ENCODE measurements at places on chromosomes 2 and 18.

DNA sequence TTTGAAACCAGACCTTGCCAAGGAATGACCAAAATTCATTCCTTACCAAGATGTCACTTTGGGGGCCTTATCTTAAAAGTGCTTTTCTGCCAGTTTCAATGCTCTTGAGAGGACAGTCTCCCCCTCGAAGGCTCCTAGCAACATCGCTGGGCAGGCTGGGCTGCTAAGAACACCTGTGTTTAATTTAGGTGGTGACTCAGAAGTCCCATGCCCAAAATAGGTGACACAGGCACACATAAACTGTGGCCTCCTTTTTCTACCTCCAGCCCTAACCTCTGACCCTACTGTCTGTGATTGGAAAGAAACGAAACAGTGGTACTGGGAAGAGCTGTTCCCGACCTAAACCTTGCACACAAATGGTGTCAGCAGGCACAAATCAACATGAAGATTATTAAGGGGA, 28.7 kb upstream of the ROCK2 start:
- no peaks in the 10 kb centered on the region for H3K36me3 ChIP-seq
- H3K4me1 ChIP-seq = peaks cover 59% of the 10 kb centered on the region
- no peaks in the 10 kb centered on the region for H3K27me3 ChIP-seq
- DNase-seq = no peak
- no peak overlapping the region for H3K4me3 ChIP-seq

DNA sequence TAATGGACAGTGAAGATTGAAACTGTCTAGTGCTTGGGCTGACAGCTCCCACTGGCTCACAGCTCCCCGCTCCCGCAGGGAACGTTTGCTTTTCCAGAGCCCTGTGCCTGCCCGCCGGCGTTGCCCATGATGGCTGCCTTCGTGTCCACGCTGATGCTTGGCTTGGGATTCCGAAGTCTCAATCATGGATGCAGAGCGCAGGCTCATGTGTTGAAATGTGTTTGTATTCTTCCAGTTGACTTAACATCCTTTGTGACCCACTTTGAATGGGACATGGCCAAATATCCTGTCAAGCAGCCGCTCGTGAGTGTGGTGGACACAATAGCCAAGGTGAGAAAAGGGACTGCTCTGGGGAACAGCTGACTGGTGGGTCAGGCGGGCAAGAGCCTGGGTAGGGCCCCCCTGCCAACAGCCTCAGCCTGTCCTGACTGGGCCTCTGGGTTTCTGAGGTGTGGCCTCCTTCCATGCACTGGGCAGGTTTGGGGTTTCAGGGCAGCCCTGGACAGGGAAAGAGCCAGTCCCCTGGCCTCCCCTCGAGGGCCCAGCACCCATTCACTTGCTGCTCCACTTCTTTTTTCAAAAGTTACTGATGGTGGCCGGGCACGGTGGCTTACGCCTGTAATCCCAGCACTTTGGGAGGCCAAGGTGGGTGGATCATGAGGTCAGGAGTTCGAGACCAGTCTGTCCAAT, 42.8 kb downstream of the ATP6V1C2 start:
- no peak for DNase-seq
- H3K27me3 ChIP-seq = peaks cover 8% of the 10 kb centered on the region
- peaks cover 4% of the 10 kb centered on the region for H3K4me1 ChIP-seq
- H3K4me3 ChIP-seq = no peak overlapping the region
- no peak overlapping the region for H3K27ac ChIP-seq

DNA sequence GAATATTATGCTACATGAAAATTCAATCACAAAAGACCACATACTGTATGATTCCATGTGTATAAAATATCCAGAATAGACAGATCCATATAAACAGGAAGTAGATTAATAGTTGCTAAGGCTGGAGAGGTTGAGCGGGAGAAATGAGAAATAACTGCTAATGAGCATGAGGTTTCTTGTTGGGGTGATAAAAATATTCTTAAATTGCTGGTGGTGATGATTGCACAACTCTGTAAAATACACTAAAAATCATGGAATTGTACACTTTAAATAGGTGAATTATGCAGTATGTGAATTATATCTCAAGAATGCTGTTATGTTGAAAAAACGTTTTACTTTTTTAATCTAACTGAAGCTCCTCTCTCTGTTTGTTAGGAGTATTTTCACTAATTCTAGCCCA, 101.8 kb upstream of the CREB1 start:
- no peak overlapping the region for H3K4me3 ChIP-seq
- no peak for DNase-seq
- H3K27ac ChIP-seq = no peak overlapping the region
- no peaks in the 10 kb centered on the region for H3K27me3 ChIP-seq
- no peaks in the 10 kb centered on the region for H3K36me3 ChIP-seq

DNA sequence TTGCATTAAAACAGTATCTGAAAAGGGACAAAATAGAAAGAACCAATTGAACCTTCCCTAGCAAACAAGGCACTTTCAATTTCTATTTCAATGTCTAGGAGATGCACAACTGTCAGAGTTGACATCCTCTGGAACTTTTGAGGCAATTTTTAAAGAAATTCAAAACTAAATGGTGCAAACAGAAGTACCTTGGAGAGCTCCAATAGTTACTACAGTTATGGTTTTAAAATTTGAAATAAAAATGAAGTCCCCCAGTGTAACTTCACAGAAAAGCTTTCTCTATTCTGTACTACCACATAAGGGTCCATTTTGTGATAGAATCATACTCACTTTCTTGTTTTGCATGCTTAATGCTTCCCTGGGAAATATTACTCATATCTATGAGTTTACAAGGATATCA, 162.1 kb downstream of the KCNH7 start:
- no peak for DNase-seq
- no peaks in the 10 kb centered on the region for H3K4me1 ChIP-seq
- no peaks in the 10 kb centered on the region for H3K36me3 ChIP-seq

DNA sequence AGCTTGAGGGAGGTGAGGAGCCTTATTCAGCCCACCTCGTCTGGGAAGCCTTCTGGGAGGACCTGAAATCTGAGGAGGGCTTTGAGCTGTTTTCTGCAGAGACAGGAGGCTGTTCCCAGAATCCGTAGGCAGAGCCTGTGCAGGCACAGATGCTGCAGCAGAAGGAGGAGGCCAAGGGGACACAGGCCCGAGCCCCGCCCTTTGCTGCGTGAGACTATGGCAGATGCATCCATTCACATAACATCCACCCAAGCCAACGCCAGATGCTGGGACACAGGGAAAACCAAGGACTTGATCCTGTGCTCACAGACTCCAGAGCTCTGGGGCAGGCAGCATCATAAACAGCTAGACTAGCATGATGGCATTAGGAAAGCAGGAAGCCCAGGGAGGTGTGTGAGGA, 98.2 kb downstream of the KCNF1 start:
- H3K27me3 ChIP-seq = no peaks in the 10 kb centered on the region
- no peak overlapping the region for H3K27ac ChIP-seq
- H3K4me3 ChIP-seq = no peak overlapping the region
- DNase-seq = peak; percentile 27
- H3K4me1 ChIP-seq = peaks cover 4% of the 10 kb centered on the region
